ENCODE measurements at places on chromosomes 5 and 9.

GRCh38 chr5:52469420-52469819 is 318.3 kb upstream of the ITGA1 start:
- DNase-seq: no peak

GRCh38 chr9:105511446-105511845 is 46.5 kb upstream of the FKTN start:
- no peak for DNase-seq

DNA sequence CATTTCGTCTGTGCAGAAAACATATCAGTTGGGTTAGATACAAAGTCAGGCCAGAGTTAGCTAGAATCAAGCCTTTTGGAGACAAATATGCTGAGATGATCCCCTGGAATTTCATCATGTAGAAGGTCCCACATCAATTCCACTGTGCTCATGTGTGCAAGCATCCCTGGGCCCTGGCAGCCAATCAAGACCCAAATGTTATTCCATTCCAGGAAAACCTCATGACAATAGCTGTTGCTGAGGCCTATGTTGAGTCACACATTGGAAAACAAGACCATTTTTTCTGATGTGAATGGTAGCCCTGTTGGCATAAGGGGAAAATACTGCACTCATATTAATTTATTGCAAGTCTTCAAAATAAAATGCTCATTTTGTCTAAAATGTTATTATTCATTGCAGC is 11.5 kb downstream of the SPOCK1 start:
- no peak for DNase-seq

GRCh38 chr9:1050125-1050895 is at the start of gene DMRT2:
DMRT2 (plus strand) TSS chr9:1050357; CDS start chr9:1051614, 1,257 bp downstream.
- peak; percentile 74 for DNase-seq

- DNase-seq: no peak
Measured at GRCh38 chr9:107720501-107720900, 230.9 kb upstream of the KLF4 start.
